Chondrocyte (in vitro differentiated cells): ENCODE measurements at places on chromosomes 3 and 15.

- no peak for DNase-seq
Observed at GRCh38 chr15:78868366-78868765, 4.3 kb upstream of the MORF4L1 start.

DNA sequence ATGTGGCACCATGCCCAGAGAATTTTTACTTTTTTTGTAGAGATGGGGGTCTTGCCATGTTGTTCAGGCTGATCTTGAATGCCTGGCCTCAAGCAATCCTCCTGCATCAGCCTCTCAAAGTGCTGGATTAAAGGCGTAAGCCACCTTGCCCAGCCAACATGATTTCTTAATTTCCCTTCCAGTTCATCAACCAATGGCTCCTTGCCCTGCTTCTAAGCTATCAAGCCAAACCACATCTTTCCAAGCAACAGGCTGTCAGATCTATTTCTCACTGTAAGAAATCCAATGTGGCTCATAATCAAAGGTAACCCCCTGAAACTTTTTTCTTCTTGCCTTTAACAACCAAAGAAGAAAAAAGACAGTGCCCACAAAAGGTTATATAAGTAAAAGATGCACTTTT is 204.2 kb upstream of the ICE2 start:
- no peak for DNase-seq

GRCh38 chr3:80688814-80689213 is 921.0 kb upstream of the ROBO1 start:
- DNase-seq: no peak

- DNase-seq: no peak
Observed at GRCh38 chr3:169771497-169772304, 1.5 kb upstream of the MYNN start.

DNA sequence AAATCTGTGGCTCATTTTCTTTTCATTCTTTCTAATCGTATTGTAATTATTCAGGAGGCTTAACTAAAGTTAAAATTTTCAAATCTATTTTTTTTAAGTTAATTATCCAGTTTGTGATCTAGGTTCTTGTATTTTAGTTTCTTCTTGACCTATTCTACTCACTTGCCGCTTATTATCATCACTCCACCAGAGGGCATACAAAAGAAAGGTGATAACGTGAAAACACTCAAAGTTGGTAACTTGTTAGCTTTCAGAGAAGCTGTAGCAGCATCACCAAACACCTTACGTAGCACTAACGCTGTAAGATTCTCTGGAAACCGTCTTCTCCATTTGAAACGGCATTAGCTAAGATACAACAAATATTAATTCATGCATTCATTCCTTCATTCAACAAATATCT is 4.8 kb downstream of the GNB4 start:
- DNase-seq: no peak

DNA sequence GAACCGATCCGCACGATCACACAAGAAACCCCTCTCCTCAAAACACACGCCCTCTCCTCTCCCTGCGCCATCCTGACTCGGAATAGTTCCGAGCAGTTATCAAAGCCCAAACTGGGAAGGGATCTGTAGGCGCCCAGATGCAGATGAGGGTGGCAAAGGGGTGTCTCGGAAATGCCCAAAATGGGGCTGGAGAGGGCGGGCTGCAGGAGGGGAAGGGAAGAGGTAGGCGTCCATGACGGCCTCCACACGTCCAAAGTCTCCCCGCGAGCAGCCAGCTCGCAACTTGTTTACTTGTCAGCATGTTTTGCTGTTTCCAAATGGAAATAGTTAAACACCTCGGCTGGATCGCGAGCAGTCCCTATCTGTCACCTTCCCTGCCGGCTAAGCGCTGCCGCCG is 1.5 kb downstream of the NTRK3 start:
- DNase-seq: no peak

DNA sequence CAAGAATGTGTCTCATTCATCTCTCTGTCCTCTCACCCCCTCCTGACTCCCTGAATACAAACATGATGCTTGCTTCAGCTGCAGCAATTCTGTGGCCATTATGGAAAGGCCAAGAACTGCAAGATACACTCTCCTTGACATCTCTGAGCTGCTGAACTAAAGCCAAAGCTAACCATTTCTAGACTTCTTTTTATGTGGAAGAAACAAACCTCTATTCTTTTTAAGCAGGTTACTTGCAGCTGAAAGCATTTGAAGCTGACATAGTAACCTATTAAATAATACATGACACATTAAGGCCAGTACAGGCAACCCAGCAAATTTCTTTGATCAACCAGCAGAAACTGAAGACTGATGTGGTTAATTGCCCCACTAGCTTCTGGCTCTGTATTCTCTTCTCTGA is 17.5 kb downstream of the FHIT start:
- DNase-seq: no peak
